ENCODE measurements at places on chromosomes 1 and 21.
A peak's percentile ranks its signal among the peaks of the same experiment; 100 is the strongest.

DNA sequence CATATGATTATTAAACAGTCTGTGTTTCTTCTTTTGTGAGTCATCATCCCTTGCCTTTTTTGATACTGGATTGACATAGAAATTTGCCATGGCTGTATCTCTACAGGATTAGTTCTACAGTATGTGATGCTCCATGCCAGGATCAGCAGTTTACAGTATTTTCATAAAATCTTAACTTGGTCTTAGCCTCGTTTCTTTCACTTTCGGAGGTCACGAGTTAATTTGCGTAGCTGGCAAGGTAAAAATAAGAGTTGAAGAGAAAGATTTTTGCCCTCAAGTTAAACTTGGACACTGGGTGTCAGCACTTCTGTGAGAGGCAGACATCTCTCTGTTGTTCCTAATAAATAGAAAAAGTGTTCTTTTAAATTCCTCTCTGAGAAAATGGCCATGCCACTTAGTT lies 79.1 kb downstream of the CACNA1E start:
- DNase-seq, result no peak

- no peak for DNase-seq
These were observed 55.9 kb downstream of the PPP2R5A start for GRCh38 chr1:212341090-212341489.

GRCh38 chr1:150995896-150996295 lies 10.8 kb downstream of the MINDY1 start:
- no peak for DNase-seq

GRCh38 chr21:16195538-16195910 lies 465.7 kb downstream of the USP25 start:
- DNase-seq, result no peak

DNA sequence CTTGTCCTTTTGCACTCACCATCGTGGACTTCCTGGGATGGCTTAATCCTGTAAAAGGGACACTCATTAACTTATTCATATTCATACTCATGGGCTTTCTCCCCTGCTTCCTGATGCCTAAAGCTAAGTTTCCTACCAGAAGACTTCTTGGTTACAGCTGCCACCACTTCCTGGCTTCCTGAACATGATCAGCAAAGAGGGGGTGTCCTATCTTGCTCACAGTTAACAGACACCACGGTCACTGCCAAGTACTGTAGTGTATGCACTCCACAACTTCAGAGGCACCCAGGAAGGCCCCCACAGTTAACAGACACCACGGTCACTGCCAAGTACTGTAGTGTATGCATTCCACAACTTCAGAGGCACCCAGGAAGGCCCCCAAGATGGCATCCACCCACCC lies 177.8 kb downstream of the SIPA1L2 start:
- DNase-seq, result no peak

- no peak for DNase-seq
These were observed 338.3 kb downstream of the LTN1 start for GRCh38 chr21:28654406-28654805.

GRCh38 chr21:17050156-17050555 lies 462.7 kb upstream of the CXADR start:
- DNase-seq, result no peak

DNA sequence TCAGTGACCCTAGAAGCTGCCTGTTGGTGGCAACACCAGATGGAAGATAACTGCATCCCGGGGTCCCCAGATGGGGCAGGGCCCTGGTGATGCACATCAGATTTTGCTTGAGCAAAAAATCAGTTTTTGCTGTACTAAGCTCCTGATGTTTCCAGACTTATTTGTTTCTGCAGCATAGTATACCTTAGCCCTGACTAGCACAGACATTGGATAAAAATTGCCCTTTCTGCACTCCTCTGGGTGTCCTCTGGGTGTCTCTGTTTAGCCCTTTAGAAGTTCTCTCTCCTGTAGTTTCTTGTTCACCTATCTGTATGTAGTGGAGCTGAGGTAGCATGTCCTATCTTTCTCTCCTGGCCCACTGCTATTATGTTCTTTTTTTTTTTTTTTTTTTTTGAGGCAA lies 30.3 kb upstream of the PLA2G2C start:
- DNase-seq, result no peak

DNA sequence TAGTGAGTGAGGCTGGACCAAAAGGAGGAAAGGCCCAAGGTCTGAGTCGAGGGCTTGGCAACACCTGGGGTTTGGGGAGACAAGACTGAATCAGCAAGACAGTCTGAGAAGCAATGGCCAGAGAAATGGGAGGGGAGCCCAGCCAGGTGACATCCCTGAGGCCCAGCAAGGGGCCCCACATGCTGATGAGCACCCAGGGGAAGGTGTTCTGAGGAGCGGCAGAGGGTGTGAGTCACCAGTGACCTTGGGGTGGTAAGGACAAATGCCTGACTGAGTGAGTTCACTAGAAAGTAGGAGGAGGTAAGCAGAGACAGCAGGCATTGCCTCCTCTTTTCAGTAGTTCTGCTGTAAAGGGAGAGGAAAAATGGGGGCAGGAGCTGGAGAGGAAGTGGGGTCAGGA lies 192.4 kb upstream of the GALNT2 start:
- peak; percentile 30 for DNase-seq

DNA sequence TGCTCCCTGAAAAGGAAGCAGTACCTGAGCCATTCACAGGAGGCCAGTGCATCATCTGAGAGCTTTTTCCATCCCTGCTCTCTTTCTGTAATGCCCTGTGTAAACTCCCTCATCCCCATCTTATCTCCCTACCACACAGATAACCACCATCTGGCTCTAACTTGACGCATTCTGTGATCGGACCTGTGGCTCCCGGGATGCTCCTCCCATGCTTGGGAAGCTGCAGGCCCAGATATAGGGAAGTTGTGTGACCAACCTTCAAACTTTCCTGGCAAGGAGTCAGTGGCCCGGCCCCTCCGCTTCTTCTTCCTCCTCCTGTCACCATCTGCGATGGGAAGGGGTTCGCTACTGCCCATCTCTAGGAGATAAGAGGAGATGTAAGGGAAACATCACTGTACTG lies 21.1 kb downstream of the MKNK1 start:
- no peak for DNase-seq

DNA sequence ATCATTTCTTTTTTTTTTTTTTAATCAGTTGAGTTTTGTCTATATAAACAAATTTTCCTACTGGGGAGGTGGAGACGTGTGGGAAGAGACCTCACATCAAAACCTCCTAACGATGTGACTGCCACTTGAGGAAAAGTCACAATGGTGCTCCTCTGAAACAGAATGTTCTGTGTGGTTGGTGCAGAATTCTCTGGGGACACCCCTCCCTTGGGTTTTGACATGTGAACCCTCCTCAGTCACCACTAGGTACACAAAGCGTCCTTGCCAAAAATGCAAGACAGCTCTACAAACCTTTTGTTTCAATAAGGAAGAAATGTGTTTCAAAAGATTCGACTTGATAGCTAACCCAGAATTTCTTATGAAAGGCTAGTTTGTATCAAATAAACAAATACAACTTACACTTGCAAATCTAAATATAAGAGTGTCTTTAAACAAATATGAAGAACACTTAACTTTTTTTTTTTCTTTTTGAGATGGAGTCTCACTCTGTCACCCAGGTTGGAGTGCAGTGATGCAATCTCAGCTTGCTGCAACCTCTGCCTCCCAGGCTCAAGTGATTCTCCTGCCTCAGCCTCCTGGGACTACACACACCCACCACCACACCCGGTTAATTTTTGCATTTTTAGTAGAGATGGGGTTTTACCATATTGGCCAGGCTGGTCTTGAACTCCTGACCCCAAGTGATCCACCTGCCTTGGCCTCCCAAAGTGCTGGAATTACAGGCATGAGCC lies 9.3 kb downstream of the SLC25A24 start:
- no peak for DNase-seq

DNA sequence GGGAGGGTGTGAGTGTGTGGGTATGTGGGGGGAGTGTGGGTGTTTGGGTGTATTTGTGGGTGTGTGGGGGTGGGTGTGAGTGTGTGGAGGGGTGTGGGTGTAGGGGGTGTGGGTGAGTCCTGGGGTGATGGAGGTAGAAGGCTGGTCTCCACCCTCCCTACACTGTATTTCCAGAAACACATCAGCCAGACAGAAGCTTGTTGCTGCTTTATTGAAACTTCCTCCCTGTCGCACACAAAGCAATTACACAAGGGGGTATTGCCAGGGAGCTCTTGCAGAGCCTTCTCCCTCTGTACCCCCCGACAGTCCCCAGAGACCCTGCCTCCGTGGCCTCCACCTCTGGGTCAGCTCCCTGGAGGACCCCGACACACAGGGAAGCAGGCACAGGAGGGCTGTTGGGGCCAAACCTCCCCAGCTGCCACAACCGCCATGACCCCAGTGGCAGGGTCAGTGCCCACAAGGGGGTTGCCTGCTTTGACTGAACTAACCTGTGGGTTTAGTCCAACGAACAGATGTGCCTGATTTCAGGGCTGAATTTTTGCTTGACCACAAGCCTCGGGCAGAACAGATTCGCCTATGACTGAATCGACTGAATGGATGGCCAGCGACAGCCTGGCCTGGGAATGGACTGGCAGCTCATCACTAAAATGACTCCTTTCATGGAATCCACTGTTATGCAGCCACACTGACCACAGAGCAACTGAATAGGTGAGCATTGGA lies 9.1 kb upstream of the MATN1 start:
- DNase-seq, result no peak

GRCh38 chr1:116989835-116990234 lies 11.7 kb upstream of the CD101 start:
- no peak for DNase-seq

DNA sequence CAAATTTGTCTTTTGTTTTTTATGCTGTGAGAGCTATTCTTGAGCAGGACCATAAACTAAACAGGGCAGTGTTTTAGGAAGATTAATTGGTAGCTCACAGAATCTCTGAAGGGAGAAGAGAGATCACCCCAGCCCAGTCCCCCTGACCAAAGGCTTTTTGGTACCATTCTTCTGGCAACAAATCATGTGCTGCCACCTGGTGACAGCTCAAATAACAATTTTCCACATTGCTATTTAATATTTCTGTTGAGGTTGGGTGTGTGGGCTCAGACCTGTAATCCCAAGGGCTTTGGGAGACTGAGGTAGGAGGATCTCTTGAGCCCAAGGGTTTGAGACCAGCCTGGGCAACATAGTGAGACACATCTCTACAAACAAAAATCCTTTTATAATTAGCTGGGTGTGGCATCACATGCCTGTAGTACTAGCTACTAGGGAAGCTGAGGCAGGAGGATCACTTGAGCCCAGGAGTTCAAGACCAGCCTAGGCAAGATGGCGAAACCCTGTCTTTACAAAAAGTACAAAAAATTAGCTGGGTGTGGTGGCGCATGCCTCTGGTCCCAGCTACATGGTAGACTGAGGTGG lies 2.2 kb upstream of the TESK2 start:
- DNase-seq, result peak; percentile 60

DNA sequence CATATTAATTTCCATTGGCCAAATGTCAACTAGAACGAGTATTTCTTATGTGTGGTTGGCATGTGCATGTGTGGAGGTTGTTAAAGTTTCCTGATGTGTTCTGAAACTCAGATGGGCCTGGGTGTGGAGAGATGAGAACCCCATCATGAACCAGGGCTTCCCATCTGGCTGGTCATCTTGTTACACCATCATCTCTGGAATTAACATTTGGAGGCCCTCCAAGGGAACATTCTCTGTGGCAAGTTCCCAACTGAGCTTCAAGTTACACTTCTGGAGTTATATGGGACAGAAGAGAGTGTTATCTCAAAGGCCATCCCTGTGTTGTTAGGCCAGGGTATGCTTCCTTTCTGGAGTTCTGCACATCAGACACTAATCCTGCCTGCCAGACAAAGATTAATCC lies 183.6 kb downstream of the TTLL7 start:
- DNase-seq, result no peak

GRCh38 chr1:90558126-90558525 lies 159.0 kb downstream of the BARHL2 start:
- DNase-seq, result no peak

DNA sequence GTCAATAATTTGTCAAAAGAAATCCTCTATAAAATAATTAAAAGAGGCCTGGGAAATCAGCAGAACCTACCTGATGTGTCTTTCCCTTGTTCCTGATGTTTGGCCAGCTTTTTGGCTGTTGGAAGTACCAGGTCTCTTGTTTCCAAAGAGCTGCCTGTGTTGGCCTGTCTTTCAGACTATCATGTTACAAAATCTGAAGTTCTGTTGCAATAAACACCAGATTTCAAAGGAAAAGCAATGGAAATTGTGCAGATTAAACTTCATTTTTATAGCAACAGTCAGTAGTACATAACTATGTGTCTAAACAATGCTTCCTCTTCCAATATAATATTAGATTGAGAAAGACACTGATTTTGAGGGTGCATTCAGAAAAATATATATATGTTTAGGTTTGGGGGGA lies 647.2 kb upstream of the CXADR start:
- no peak for DNase-seq

DNA sequence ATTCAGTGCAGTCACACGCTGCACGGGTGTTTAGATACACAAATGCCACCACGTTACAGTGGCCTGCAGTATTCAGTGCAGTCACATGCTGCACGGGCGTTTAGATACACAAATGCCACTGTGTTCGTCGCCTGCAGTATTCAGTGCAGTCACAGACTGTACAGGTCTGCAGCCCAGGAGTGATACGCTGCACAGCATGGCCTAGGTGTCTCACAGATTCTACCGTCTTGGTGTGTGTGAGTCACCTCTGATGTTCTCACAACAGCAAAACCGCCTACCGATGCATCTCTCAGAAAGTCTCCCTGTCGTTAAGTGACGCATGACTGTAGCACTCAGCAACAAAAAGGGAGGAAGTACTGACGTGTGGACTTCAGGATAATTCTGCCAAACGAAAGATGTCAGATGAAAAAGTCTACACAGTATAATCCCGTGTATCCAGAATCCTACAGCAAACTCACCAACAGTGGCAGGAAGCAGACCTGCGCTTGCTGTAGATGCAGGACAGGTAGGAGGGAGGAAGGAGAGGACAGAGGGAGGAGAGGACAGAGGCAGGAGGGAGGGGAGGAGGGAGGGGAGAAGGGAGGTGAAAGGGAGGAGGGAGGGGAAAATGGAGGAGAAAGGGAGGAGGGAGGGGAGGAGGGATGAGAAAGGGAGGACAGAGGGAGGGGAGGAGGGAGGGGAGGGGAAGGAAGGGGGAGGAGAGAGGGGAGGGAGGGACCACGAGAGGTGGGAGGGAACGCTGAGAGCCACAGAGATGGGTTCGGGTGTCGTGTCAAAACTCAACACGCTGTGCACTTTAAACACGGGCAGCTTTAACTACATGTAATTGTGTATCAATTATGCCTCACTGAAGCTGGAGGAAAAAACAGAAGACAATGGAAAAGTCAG lies 36.3 kb upstream of the PCBP3 start:
- peak; percentile 40 for DNase-seq

DNA sequence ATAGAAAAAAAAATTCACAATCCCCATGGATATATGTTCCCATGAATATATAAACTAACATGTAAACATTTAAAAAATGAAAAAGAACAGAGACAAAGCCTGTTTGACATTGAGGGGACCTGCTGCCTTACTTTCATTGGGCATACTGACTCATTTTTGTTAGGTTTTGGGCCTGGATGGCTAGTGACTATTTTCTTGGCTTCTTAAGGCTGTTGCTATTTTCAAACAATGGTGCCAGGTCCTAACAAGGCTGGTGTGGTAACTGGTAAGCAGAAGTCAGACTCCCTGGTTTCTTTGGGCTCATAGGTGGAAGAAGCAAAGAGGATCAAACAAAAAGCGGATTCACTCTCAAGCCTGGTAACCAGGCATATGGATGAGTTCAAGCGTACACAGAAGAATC lies 51.0 kb downstream of the LAMC2 start:
- no peak for DNase-seq
